GM10248 (cell line): ENCODE measurements at places on chromosomes 3 and 15.

- no peak for DNase-seq
Measured at GRCh38 chr3:34828847-34829246, 810.5 kb upstream of the ARPP21 start.

DNA sequence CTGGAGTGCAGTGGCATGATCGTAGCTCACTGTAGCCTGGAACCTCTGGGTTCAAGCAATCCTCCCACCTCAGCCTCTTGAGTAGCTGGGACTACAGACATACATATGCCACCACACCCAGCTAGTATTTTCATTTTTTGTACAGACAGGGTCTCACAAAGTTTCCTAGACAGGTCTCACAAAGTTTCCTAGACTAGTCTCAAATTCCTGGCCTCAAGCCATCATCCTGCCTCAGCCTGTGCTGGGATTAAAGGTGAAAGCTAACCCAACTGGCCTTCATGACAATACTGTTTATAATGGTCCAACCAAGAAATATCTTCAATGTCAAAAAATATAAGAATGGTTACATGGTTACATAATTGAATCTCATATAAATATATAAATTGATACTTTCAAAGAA, 24.0 kb downstream of the GPR176 start:
- no peak for DNase-seq

GRCh38 chr3:152266221-152266995, 2.3 kb upstream of the MBNL1 start:
- DNase-seq, result no peak

DNA sequence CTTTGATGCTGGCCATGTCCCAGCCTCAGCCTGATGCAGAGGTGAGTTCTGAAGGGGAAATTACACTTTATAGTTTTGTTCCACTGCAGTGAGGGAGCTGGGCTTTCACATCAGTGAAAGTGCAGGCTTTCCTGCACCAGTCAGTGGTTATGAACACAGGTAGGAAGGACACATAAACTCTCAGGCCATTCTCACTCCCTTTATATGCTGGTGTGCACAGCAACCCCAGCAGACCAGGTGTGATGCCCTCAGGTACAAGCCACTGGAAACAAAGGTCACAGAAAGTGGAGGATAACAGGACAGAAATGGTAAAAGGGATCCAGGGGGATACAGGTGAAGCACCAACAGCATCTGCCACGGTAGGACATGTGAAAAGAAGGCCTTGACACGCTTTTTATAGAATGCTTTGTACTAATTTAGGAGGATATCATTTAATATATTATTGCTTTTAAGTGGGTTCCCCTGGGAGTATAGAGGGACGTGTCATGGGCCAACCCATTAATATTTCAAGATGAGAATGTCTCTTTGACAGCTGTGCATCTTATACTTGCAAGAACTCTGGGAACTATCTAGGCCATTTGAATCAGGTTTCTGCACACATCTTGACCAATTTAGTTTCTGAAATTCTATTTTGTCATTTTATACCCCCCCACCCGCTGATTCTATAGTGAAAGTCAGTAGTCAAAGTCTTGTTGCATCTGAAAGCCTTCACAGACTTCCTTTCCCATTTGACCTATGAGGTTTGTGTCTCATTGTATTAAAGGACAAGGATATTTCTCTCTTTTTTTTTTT, 25.0 kb upstream of the BLM start:
- peak; percentile 41 for DNase-seq

DNA sequence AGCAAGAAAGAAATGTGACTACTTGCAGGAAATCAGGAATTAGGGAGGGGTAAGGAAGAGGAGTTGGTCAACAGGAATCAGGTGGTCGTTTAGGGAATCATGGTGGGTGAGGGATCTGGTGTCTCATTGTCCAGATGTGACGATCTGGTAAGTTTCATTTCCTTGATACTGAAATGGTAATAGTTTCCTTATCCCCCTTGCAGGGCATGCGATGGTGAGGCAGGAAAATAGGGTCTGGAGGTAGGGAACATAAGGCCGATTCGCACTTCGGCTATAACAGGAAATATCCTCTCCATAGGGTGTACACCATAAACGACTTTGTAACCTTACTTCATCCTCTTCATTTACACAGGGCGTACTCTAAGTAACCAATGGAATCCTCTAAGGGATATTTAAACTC, 574 bp upstream of the LRRC34 start:
- DNase-seq, result no peak

- peak; percentile 29 for DNase-seq
Measured at GRCh38 chr15:56919609-56920366, 1.3 kb downstream of the TCF12 start.

GRCh38 chr3:48301800-48302166, 31.7 kb downstream of the SPINK8 start:
- DNase-seq, result no peak

- no peak for DNase-seq
Measured at GRCh38 chr15:74422265-74422651, 11.5 kb downstream of the SEMA7A start.

GRCh38 chr3:31495971-31496665, 36.6 kb upstream of the STT3B start:
- DNase-seq, result no peak

GRCh38 chr3:196108075-196108743, 26.3 kb upstream of the TFRC start:
- no peak for DNase-seq

DNA sequence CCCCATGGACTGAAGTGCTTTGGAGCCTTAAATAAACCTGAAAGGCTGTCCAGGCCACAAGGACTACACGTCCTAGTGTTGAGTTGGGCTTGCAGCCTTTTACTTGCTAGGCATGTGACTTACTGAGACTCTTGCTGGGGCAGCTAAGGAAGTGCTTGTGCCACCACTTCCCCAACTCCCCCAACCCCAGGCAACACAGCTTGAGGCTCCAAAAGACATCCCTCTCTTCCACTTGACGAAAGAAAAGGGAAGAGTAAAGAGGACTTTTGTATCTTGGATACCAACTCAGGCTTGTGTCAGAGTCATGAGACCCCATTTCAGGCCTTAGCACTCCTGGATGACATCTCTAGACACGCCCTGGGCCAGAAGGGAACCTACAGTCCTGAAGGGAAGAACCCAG, 109.8 kb downstream of the XRN1 start:
- DNase-seq, result no peak

- DNase-seq, result no peak
Measured at GRCh38 chr3:100425316-100425715, 24.0 kb downstream of the LNP1 start.

DNA sequence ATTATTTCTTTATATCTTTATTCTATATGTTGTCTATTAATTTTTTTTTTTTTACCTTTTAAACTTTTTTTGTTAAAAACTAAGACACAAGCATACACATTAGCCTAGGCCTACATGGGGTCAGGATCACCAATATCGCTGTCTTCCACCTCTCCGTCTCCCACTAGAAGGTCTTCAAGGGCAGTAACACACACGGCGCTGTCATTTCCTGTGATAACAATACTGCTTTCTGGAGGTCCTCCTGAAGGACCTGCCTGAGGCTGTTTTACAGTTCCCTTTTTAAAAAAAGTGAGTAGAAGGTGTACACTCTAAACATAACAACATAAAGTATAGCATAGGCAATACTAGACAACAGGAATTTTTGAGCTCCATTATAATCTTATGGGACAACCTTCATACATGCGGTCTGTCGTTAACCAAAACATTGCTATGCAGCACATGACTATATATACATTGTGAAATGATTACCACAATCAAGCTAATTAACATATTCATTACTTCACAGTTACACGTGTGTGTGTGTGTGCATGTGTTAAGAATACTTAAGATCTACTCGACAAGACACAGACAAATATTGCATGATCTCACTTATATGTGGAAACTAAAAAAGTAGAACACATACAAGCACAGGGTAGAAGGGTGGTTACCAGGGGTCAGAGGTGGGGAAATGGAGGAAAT, 20.8 kb downstream of the RAB6B start:
- no peak for DNase-seq

DNA sequence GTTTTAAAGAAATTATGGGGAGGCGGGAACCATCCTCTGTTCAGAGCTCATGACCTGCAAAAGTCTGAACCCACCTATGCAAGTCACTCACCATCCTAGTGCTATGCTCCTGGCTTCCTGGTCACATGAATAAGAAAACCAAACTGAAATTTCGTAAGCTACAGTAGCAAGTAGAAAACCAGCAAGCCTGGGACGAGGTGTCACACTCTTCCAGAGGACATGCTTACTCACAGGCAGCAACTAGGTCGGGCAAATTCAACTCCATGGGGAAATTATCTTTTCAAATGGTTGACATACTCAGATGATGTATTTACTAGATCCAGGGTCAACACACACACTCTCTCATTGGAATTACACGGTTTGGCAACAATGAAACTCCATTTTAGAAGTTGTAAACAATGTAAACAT, 31.3 kb downstream of the LDHAL6B start:
- no peak for DNase-seq

DNA sequence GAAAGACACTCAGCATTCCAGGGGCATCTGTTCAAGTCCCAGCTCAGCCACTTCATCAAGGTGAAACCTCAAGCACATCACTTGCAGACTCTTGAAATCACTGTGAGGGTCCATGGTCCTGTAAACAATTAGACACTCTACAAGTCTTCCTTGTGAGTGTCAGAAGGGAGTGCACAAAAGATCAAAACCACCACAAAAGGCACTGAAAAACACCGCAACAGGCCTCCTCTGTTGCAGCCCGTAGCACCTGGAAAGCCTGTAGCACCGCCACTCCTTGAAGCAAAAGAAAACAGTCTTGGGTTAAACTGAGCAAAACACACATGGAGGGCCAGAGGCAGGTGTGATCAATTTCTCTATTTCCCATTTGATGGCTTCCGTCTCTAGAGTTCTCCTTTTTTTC, 63.8 kb upstream of the SNRK start:
- no peak for DNase-seq

GRCh38 chr3:2910997-2911396, 199.2 kb downstream of the IL5RA start:
- DNase-seq, result no peak

- no peak for DNase-seq
Measured at GRCh38 chr3:34646911-34647460, 848.6 kb downstream of the PDCD6IP start.

DNA sequence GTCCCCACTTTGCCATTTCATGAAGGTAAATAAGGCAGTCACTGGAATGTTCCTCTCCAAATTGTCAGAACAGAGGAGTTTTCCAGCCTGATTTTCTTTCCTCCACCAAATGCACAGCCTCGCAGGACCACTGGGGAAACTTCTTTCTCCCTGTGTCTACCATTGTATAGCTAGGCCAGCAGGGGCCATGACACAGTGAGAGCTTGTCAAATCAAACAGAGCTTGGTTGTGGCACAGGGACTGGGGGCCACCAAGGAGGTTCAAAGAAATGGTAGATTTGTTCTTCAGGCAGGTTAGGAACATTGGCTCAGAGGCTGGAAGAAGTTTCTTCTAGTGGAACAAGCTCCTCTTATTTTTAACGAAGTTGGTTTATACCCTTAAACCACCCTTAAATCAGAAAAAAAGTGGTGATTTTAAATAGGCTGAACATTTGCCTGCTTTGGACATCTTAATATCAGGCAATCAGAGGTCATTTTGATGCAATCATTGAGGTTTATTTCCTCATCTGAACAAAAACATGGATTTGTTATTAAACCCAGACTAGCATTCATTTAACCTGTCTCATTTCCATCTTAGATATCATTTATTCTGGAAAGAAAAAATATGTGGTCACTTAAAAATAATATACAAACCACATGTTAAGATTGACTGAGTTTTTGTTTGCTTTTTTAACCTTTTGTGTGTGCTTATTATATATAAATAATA, 105.6 kb downstream of the GTPBP8 start:
- DNase-seq, result no peak

GRCh38 chr15:52078876-52079700, 33.5 kb downstream of the BCL2L10 start:
- DNase-seq, result peak; percentile 80

DNA sequence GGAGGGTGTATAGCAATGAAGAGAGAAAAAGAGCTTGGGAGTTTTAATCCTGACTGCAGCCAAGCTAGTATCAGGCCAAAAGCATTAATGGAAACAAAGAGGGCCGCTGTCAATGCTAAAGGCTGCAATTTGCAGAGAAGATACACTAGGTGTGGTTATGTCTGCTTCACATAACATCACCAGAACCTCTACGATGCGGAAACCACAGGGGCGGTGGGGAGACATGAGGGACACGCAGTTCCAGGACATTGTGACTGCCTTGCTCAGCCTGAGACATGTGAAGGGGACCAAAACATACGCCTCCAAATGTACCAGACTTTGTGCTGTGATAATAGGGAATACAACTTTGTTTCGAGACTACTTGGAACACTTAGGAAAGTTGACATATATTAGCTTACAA, 88.4 kb downstream of the APBA2 start:
- no peak for DNase-seq

- peak; percentile 43 for DNase-seq
Measured at GRCh38 chr3:108125550-108126071, 34.8 kb upstream of the CD47 start.

DNA sequence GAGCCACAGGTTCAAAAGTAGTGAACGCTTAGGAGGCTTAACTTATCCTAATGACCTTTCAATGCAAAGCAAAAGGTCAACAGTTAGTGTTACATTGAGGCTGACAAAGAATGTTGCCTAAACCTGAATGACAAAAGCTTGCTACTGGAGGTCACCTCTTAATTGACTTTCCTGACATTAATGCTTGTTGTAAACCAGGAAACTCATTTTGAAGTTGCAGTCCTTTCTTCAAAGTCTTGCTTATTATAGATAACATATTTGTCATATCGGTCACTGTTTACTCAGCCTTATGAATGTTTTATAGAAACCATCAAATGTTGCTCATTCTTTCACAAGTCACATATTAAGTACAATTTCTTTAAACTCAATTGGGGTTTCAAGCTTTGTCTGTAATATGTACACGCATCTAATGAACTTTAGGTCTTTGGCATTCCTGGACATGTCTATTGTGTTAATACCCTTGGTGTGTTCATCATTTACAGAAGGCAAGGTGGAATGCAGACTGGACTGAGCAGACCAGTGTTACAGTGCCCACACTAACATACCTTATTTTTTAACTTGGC, 488.2 kb upstream of the NECTIN3 start:
- DNase-seq, result no peak

GRCh38 chr3:21542656-21543379, 208.2 kb downstream of the ZNF385D start:
- DNase-seq, result no peak

GRCh38 chr3:32797776-32798175, 20.0 kb upstream of the TRIM71 start:
- peak; percentile 4 for DNase-seq

GRCh38 chr3:119207512-119207875, 33.2 kb downstream of the B4GALT4 start:
- DNase-seq, result no peak

- DNase-seq, result no peak
Measured at GRCh38 chr3:57559526-57559925, 3.5 kb downstream of the PDE12 start.

DNA sequence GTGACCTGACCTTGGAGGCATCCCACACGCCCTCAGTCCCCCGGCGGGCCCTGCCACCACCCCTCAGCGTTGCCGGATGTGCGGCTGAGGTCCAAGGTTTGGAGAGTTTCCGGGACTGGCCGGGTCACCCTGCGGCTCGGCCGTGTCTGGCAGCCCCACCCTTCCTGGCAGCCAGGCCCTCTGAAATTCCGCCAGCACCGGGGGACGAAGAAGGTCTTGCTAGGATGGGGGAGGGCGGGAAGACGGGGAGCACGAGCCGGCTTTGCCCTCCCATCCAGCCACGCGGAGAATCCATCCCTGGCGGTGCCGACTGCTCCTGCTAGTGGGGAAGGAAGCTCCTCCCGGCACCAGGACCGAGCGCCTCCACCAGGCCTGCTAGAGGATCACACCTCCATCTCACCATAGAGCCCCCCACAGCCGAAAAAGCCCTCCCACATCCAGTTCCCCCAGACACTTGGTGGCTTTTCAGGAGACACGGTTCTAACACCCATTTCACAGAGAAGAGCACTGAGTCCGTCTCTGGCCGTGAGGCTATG, 81.5 kb downstream of the CPN2 start:
- no peak for DNase-seq
